ENCODE measurements at places on chromosomes 6 and 20.

GRCh38 chr6:3285049-3285639, 26.4 kb downstream of the PSMG4 start:
- H3K27me3 ChIP-seq, result no peaks in the 10 kb centered on the region
- H3K4me1 ChIP-seq, result peaks cover 30% of the 10 kb centered on the region
- H3K36me3 ChIP-seq, result no peaks in the 10 kb centered on the region
- no peak overlapping the region for H3K4me3 ChIP-seq
- no peak overlapping the region for H3K27ac ChIP-seq

DNA sequence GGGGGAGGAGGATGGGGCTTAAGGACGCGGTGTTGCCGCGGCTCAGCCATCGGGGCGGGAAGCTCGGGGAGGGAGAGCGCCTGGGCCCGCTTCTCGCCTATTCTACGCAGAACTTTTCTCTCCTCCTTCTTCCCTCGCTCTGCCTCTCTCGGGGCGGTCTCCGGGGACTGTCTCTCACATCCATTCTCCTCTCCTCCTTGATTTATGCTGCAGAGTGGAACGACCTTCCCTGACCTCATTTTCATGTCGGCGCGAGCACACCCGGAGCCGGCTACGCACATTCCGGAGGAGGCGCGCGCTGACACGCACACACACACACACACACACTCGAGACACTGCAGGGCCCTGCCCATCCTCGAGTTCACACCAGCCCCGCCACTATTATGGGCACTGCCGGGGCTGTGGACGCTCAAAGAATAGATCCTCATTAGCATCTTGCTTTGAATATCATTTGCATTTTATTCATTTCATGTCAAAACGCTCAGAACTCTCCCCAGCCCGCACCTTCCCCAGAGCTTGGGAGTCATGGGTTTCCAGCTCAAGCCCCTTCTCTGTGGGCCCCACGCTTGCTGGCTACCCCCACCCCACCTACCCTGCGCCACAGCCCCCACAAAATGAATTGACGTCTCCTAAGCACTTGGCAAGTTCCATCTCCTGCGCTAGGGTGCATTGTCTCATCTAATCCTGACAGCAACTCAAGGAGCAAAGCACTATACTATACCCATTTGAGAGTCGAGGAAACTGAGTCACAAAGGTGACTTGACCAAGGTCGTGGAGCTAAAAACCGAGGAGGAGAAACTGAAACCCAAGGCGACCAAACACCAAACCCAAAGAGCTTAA, 36.8 kb downstream of the NCR2 start:
- peaks cover 55% of the 10 kb centered on the region for H3K27me3 ChIP-seq
- DNase-seq, result no peak
- peaks cover 5% of the 10 kb centered on the region for H3K4me1 ChIP-seq
- H3K27ac ChIP-seq, result no peak overlapping the region
- H3K4me3 ChIP-seq, result peak overlapping the region; percentile 30
- no peaks in the 10 kb centered on the region for H3K36me3 ChIP-seq

- no peaks in the 10 kb centered on the region for H3K27me3 ChIP-seq
- no peaks in the 10 kb centered on the region for H3K36me3 ChIP-seq
- peak; percentile 53 for DNase-seq
- H3K4me1 ChIP-seq, result peaks cover 16% of the 10 kb centered on the region
- H3K4me3 ChIP-seq, result peak overlapping the region; percentile 13
These were observed 299.9 kb upstream of the SUPT3H start for GRCh38 chr6:45677381-45678284.

GRCh38 chr6:88722686-88723085, 240.7 kb downstream of the RNGTT start:
- H3K27ac ChIP-seq, result no peak overlapping the region
- no peaks in the 10 kb centered on the region for H3K4me1 ChIP-seq
- no peaks in the 10 kb centered on the region for H3K36me3 ChIP-seq
- no peak overlapping the region for H3K4me3 ChIP-seq
- H3K27me3 ChIP-seq, result no peaks in the 10 kb centered on the region

GRCh38 chr20:23092384-23092756, 6.2 kb upstream of the CD93 start:
- H3K4me1 ChIP-seq, result peaks cover 7% of the 10 kb centered on the region
- no peak for DNase-seq
- no peak overlapping the region for H3K27ac ChIP-seq
- no peaks in the 10 kb centered on the region for H3K27me3 ChIP-seq
- no peak overlapping the region for H3K4me3 ChIP-seq
- no peaks in the 10 kb centered on the region for H3K36me3 ChIP-seq

DNA sequence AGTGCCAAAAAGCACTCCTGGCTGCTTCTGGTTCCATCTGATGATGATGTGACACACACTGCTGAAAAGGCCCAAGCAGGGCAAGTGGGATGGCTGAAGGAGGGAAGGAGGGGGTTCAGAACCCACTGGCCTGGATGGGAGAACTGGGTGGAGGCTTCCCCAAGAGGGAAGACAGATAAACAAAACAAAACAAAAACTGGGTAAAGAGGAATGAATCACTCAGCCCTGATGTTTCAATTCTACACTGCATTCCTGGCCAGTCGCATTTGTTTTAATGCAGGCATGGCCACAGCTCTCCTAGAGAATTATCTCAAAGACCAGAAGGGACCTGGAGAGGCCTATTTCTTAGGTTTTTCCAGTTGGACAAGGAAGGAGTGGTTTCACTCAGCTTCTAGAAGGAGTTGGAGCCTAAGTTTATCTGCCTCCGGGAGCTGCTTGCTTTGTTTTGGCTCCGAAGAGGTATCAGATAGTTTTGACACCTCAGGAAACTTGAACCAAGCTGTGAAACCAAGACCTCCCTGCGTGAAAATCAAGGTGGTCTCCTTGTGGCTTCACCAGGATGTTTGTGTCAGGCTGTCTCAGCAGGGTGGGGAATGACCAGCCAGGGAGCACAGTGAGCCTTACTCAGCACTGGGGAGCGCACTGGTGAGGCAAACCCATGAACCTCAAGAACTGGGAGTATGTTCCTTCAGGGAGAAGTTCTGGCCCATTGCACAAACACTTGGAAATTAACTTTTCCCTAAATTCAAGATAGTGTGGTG, 16.1 kb downstream of the TTPAL start:
- peak overlapping the region; percentile 96 for H3K27ac ChIP-seq
- no peak overlapping the region for H3K4me3 ChIP-seq
- DNase-seq, result no peak
- peaks cover 33% of the 10 kb centered on the region for H3K4me1 ChIP-seq
- H3K27me3 ChIP-seq, result no peaks in the 10 kb centered on the region
- H3K36me3 ChIP-seq, result peaks cover 52% of the 10 kb centered on the region

DNA sequence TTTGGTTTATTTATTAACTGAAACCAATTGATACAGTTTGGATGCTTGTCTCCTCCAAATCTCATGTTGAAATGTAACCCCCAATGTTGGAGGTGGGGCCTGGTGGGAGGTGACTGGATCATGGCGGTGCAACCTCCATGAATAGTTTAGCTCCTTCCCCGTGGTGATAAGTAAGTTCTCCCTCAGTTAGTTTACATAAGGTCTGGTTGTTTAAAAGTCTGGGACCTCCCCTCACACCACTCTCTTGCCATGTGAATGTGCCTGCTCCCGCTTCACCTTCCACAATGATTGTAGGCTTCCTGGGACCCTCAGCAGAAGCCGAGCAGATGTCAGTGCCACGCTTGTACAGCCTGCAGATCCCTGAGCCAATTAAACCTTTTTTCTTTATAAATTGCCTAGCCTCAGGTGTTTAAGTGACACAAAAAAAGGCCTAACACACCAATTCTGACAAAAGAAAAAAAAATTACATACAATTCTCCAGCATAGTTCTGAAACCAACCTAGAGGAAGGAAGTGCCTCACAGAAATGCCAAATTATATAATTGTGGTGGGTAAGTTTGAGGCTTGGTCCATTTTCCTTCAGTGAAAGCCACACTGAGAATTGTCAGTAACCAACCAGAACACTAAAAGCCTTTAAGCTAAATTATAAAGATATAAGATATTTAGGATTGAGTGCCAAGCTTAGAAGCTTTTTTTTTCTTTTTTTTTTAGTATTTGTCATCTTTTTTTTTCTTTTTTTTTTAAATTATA, 15.0 kb downstream of the MAP7 start:
- no peaks in the 10 kb centered on the region for H3K27me3 ChIP-seq
- no peak overlapping the region for H3K4me3 ChIP-seq
- H3K27ac ChIP-seq, result no peak overlapping the region
- no peaks in the 10 kb centered on the region for H3K36me3 ChIP-seq
- no peak for DNase-seq
